ENCODE measurements at places on chromosomes 6 and 20.

GRCh38 chr20:57280221-57280620 is 13.8 kb upstream of the BMP7 start:
- DNase-seq: no peak

GRCh38 chr20:48166082-48166835 is 381.0 kb upstream of the SULF2 start:
- DNase-seq: no peak

GRCh38 chr6:144477856-144478255 is 192.7 kb downstream of the UTRN start:
- no peak for DNase-seq

- no peak for DNase-seq
Observed at GRCh38 chr20:16270989-16271388, 302.3 kb downstream of the KIF16B start.

DNA sequence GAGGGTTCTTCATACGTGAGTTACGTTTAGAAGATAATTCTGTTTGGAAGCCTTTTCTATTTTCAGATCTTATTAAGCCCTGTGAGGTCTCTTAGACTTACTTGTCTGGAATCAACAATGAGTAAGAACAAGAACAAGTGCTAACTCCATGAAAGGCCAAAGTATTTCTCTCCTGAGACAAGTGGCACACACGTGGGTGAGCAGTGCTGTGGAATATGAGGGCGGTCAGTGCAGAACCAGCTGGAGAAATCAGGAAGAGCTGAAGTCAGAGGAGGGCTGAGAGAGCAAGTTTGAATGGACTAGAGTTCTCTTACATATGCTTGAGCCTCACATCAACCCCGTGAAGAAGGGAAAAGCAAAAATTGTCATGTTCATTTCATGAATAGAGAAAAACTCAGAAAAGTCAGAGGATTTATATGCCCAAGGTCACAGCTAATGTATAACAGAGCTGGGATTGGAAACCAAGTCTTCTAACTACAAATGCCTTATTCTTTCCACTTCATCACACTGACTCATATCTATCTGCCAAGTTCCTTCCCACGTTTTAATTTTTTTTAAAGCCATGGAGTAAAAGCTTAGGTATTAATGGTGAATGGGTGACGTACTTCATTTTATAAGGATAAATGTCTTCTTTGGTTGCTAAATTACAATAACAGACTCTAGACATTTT is 201.3 kb upstream of the DTNBP1 start:
- DNase-seq: no peak

DNA sequence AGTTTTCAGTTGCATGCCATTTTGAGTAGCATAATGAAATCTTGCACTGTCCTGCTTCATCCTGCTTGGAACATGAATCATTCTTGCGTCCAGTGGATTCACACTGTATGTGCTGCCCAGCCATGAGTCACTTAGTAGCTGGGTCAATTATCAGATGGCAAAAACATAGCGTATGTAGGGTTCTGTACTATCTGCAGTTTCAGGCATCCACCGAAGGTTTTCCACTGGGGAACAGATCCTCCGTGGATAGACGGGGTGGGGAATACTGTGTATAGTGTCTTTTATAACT is 61.4 kb downstream of the IL22RA2 start:
- no peak for DNase-seq

GRCh38 chr6:56241124-56241802 is 6.1 kb downstream of the COL21A1 start:
- DNase-seq: no peak

GRCh38 chr20:4171538-4172116 is 156.3 kb upstream of the RNF24 start:
- DNase-seq: no peak

GRCh38 chr20:32522526-32522775 is 62.7 kb downstream of the NOL4L start:
- DNase-seq: no peak

DNA sequence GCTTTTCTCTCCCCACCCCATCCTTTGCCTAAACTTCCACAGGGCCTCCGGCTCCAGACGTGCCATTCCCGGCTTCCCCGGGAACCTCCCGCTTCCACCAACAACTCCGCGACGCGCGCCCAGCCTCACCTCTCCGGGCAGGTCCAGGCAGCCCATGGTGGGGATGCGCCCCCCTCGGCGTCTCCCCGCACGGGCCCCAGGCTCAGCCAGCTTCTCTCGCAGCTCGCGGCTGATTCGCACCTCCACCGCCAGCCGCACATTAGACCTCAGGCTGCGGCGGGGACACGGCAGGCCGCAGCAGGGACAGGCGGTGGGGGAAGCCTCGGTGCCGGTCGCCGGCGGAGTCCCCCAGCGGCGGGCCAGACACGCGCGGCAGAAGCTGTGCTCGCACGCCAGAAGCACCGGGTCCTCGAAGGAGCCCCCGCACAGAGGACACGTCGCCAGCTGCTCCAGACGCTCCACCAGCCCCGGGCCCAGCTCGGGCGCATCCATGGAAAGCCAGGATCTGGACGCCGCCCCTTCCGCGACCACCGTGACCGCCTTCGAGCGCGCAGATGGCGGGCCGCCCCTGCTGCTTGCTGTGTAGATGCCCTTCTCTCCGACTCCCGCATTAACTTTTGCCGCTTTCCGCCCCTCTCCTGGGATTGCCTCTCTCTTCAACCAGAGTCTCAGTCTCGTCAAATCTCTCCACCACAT is at the start of gene RNF39:
Gene RNF39, minus strand, starts transcription at position 676 of the 696 bp plus-strand sequence. Its CDS starts 184 bp downstream, at position 492.
- no peak for DNase-seq

DNA sequence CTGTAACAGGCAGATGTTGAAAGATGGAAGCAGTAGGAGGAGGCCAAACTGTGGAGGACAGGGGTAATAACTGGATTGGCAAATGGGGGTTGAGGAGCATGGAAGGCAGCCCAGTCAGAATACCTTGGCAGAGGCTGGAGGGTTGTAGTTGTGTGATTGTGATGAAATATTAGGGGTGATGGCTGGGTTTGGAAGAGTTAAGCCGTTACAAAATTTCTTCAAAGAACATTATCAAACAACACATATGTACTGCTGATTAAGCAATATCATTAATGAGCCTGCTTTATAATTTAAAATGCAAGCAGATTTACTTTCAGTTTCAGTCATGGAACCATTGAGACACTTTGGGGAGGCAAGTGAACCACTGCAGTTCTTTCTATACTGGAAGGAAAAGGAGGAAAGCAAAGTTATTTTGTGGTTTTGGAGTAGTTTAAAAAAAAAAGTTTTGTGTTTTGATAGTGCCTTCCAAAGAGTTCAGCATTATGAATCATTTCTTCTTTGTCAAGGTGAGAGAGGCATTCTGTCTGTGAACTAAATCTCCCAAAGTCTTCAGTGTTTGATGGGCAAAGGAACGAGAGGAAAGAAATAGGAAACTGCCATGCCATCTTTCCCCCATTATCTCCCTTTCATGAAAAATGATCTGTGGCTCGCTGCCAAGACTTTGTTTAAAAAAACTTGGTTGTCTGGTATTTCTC is 20.7 kb downstream of the FOXO3 start:
- DNase-seq: no peak

- no peak for DNase-seq
Observed at GRCh38 chr20:22226849-22227700, 357.3 kb downstream of the FOXA2 start.

DNA sequence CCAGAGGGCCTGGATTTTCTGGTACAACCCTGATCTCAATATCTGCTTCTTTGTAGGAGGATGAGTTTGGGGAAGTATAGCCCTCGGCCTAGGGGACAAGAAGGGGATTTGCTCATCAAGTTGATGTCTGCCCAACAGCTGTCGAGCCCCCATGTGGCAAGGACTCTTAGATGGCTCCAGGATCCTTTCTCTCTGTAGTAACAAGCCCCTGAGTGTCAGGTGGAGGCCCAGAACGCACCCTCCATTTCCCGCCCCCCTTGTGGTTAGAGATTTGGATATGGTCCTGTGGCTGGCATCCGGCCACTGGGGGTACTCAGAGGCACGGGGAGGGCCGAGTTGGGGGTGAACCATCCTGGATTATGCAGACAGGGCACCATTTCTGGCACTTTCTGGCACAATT is 50.1 kb downstream of the CTCFL start:
- no peak for DNase-seq

- no peak for DNase-seq
Observed at GRCh38 chr6:44966449-44967092, 361.6 kb upstream of the RUNX2 start.

GRCh38 chr6:139926711-139927110 is 552.3 kb upstream of the CITED2 start:
- DNase-seq: no peak

DNA sequence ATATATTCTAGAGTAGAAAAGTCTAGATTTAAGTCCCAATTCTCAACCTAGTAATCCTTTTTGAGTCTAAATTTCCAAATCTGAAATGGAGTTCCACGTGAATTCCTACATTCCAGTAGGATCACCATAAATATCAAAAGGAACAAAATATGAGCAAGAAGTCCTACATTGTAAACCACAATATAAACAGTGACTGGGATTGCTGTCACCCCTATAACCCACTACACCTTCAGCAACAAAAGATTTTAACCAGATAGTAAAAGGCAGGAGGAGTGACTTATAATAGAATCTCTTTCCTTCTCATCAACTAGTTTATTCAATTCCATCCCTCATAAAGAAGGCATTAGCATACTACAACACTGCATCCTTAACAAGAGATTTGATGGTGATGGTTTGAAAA is 210.6 kb downstream of the KIF16B start:
- no peak for DNase-seq

DNA sequence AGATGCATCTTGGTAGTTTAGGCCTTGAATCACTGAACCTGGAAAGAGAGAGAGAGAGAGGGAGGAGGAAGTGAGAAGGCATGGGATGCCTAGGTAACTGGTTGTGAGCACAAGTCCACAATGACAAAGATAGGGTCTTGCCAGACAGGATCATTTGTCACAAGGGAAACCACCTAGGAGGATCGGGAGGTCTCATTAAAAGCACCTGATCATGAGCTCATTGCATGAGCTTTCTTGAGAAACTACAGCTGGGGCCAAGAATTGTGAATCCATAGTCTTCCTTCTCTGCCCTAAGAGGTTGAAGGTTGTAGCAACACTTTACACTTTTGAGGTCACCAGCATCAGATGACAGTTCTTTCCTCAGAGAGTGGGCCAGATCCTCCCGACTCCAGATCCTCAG is 195.7 kb downstream of the CD83 start:
- DNase-seq: no peak

DNA sequence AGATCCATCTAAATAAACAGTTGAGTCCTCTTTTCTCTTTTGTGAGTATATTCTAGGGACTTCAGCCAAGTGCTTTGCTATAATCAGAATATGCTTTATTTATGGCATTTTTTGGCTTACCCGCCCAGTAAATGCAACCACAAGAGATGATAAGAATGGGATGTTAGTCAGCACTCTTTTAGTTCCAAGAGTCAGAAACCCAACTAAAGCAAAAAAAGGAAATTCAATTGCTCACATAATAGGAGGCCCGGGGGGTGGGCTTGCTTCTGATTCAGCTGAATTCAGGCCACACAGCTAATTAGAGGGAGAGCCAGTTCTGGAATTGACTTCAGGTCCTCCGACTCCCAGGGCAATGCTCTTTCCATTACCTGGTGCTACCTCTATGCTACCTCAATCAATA is 250.6 kb downstream of the FARS2 start:
- DNase-seq: no peak

- no peak for DNase-seq
Observed at GRCh38 chr6:118606858-118607257, 44.5 kb downstream of the CEP85L start.

All from thymus (tissue), 14 donors.